Epithelial cell of esophagus (primary cell): ENCODE measurements at places on chromosomes 2 and 18.

GRCh38 chr2:19491796-19492195, 133.4 kb upstream of the OSR1 start:
- DNase-seq, result no peak

- no peak for DNase-seq
These were observed 24.5 kb upstream of the SMAD7 start for GRCh38 chr18:48975120-48975816.

DNA sequence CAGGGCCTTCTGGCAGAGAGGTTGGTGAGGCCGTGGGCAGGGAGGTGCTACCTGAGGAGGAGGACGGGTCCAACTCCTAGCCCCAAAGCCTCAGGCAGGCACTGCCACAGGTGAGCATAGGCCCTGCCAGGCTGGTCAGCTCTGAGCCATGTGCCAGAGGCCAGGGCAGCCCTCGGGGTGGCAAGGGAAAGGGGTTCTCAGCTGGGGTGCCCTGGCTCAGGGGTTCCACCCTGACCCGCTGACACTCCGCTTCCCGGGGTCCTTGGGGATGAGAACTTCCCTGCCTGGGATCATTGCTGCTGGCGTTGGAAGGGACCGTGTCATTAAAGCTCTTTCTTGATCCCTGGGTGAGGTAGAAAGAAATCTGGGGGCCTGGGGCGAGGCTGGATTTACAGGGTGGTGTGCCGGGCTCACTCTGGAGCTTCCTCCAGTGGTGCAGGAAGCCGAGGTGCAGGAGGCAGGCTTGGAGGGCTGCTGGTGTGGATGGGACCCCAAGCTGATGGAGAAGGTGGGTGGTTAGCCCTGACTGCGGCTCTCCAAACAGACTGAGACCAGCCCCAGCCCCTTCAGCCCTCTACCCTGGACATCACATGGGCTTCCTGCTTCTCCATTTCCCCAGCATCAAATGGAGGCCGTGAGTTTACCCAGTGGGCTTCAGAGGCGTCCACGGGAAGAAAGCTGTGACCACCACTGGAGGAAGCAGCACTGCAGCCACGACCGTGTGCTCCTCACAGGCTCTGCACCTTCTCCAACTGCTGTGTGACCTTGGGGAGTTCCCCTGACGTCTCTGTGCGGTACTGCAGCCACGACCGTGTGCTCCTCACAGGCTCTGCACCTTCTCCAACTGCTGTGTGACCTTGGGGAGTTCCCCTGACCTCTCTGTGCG, 295.2 kb downstream of the NDUFA10 start:
- no peak for DNase-seq

- no peak for DNase-seq
These were observed 40.4 kb upstream of the ATIC start for GRCh38 chr2:215271446-215271845.

- DNase-seq, result no peak
These were observed 242.0 kb upstream of the STON1 start for GRCh38 chr2:48287976-48288375.

GRCh38 chr2:154713675-154714074, 15.2 kb downstream of the KCNJ3 start:
- DNase-seq, result no peak

DNA sequence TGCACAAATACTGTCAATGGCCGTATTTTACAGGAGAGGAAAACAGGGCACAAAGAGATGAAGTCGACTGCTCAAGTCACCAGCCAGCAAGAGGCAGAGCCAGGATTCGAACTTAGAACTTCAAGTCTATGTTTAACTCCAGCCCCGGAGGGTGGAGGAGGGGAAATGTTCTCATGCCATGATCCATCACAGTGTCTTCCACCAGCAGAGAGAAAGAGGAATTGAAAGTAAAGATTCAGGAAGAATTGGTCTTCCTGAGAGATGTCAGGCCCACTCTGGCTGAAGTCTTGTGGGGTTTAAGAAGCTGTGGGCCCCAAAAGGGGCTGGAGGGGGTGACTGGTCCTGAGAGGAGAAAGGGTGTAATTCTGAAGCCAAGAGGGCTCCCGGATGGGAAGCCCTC, 260.0 kb downstream of the TNS1 start:
- DNase-seq, result no peak

- DNase-seq, result no peak
These were observed 133.3 kb upstream of the ARL5A start for GRCh38 chr2:151961558-151961957.

GRCh38 chr2:70718241-70718640, 49.8 kb downstream of the ADD2 start:
- no peak for DNase-seq

DNA sequence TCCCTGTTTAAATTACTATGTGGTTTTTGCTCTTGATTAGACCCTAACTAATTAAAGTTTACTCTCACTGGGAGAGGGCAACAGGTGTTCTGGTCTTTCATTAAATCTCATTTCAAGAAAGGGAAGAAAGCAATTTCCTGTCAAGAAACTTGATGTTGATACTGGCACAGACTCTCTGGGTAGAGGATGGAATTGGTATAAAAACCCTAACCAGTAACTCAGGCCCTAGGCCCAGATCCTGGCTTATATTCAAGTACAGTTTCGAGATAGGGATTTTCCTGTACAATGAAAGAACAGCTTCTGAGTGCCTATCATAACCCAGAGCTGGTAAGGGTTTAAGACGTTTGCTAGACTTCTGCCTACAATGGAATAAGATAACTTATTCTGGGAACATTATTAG, 61.6 kb upstream of the ACYP2 start:
- DNase-seq, result no peak

GRCh38 chr18:79438898-79439627, 43.3 kb downstream of the NFATC1 start:
- DNase-seq, result no peak

GRCh38 chr2:141393214-141393545, 737.6 kb downstream of the LRP1B start:
- no peak for DNase-seq

DNA sequence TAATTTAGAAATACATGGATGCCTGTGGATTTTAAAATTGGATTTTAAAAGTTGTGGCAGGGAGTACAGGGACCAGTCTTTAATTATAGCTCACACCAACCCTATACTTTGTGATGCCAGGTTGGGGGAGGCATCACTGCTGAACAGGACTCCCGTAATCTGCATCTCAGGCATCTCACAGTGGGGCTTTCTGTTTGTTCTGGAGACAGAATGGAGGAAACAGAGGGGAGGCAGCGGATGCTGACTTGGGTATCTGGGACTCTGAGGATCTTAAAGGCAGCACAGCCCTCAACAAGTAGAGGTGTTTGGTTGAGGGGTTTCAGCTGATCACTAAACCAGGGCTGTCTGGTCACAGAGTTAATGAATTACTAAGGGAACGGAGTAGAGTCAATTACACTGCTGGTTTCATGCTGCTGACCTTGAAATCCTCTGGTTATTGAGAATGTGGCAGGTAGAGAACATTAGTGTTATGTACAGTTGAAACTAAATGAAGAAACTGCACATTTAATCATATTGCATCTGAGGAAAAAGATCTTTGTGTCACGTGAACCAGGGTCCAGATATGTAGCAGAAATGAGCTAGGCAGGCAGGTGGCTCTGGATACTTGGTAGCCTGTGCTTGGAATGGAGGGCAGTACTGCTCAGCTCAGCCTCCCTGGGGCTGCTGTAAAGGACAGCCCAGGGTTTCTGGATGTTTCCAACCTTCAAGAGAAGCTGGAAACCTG, 40.3 kb downstream of the FHOD3 start:
- no peak for DNase-seq
